ENCODE measurements at places on chromosomes 13 and 19. TPM values are rescaled to one million over a fixed set of nuclear protein-coding genes. Genes with fewer than 3 reads are reported as not detected.

LAMP1 gene
- total RNA-seq = 235 TPM

GRCh38 chr13:26716984-26717383 is 43.6 kb downstream of the GPR12 start:
- no peak for DNase-seq

GRCh38 chr19:45118106-45118505 is 25.1 kb downstream of the PPP1R37 start:
- no peak for DNase-seq

DNA sequence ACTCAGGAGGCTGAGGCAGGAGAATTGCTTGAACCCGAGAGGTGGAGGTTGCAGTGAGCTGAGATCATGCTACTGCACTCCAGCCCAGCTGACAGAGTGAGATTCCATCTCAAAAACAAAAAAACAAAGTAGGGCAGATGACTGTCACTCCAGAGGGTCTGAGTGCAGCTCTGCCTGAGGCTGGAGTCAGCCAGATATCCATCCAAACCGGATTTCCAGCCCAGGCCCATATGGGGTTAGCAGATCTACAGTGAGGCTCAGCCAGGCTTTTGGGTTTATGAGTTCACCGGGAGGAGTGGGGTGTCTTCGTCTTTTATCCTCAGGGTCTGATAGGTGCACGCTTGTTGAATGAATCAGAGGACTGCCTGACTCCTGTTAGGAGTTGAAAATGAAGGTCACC is 19.0 kb downstream of the LAMP1 start:
- DNase-seq = no peak

- DNase-seq = no peak
Observed at GRCh38 chr19:57706346-57706745, 2.7 kb downstream of the ZNF154 start.

All from HT-29 (cell line).